ENCODE measurements at places on chromosomes 6 and 20.

DNA sequence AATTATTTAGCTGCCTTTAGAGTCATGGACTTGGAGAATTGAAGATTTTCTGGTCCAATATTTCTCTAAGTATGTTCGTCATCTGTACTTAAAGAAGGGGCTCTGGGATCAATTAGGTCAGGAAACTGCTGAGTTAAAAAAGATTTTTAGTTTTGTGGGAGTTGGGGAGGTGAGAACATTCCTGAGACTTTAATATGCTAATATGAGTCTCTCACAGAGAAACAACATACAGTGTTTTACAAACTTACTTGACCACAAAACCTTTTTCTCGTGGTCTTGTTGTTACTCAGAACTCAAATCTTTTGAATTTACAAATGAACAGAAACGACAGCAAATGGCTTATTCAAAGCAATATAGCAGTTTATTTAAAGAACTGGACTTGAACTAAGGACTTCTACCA lies 67.9 kb downstream of the LIN28B start:
- DNase-seq, result no peak

DNA sequence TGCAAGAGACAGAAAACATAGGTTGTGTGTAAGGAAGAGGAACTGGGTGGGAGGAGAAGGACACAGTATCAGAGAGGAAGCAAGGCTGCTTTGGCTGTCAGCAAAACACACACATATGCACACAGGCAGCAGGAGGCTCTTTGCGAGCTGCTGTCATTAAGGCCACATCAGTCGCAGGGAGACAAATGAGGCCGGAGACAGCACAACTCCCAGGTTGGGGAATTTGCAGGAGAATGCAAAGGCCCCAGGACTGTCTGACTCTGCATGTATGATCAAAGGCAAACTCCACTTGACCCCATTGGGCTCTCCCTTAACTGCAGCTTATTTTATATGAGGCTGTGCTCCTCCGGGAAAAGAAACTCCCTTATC lies 35.3 kb downstream of the METTL24 start:
- no peak for DNase-seq

DNA sequence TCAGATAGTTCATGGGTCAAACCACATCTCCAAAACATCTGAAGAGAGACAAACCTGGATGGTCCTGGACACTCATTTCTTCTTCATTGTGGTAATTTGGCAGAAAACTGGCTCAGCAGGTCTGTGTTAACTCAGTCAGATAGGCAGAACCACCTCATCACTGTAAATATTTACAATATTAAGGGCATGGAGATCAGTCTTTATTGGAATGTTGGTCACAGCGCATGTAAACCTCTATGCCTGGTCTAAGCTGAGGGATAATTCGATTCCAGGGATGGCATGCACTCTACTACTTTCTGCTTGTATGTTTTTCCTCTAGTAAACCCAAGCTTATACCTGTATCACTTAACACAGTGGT lies 4.0 kb upstream of the TBC1D7 start:
- DNase-seq, result no peak

DNA sequence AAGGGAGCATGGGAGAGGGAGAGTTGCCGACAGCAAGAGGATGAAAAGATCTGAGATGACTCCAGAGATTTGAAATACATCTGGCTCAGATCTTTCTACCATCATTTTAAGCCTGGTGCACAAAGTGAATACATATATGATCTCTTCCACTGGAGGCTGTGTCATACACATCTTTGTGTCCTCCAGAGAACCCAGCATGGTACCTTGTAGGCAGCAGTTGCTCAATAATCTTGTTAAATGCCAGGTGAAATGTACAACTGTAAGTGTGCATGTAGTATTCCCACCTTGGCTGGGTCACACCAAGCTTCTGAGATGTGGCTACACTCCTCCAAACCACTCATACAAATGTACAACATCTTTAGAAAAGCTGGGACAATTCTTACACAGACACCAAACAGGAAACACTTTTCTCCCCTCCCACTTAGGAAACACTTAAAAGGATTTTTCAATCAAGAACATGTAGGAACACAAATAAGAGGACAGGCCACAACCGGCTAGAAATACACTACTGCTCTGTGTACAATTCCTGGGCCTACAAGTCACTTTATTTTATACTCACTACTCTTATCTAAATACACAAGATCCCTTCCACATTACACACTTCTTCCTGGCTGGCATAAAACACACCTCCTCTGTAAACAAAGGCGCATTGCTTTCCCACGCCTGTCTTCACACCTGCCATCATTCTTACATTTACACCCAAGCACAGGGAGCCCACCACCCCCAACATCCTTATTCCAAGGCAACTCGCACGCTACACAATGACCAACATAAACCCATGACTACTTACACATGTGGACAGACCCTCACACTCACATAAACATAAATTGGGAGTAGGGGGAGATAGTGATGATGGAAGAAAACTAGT lies 3.8 kb upstream of the IER3 start:
- no peak for DNase-seq

GRCh38 chr20:24039196-24039595 lies 50.6 kb upstream of the GGTLC1 start:
- DNase-seq, result no peak

DNA sequence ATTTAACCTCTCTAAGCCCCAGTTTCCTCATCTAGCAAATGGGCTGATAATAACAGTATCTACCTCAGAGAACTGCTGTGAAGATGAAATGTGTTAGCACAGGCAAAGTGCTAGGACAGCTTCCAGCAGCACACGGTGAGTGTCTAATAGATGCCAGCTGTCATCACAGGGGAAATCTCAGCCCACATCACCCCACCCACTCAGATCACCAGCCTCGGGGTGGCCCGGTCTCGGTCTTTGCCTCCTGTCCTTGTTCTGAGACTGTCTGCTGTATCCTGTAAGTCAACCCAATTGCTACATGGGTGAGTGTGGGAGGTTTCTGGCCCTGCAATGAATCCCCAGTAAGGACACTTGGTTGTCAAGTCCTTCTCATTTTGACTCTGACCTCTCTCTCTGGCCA lies 99.5 kb upstream of the ZNFX1 start:
- no peak for DNase-seq
